ENCODE measurements at places on chromosomes 3 and 15.
A peak's percentile ranks its signal among the peaks of the same experiment; 100 is the strongest.

GRCh38 chr15:65583701-65584100, 27.2 kb downstream of the INTS14 start:
- DNase-seq = peak; percentile 65
- peak overlapping the region; percentile 6 for H3K27ac ChIP-seq
- H3K27me3 ChIP-seq = no peaks in the 10 kb centered on the region
- no peak overlapping the region for H3K4me3 ChIP-seq
- peaks cover 27% of the 10 kb centered on the region for H3K36me3 ChIP-seq

- no peak for DNase-seq
- H3K36me3 ChIP-seq = no peaks in the 10 kb centered on the region
- H3K4me1 ChIP-seq = no peaks in the 10 kb centered on the region
- no peak overlapping the region for H3K4me3 ChIP-seq
- H3K27ac ChIP-seq = no peak overlapping the region
Measured at GRCh38 chr3:180375831-180376230, 226.1 kb upstream of the TTC14 start.

- no peaks in the 10 kb centered on the region for H3K27me3 ChIP-seq
- no peak overlapping the region for H3K27ac ChIP-seq
Measured at GRCh38 chr3:36318621-36319200, 61.6 kb upstream of the STAC start.

- H3K27ac ChIP-seq = no peak overlapping the region
- H3K27me3 ChIP-seq = no peaks in the 10 kb centered on the region
- no peaks in the 10 kb centered on the region for H3K36me3 ChIP-seq
Measured at GRCh38 chr3:50714946-50715345, 40.2 kb downstream of the DOCK3 start.

- DNase-seq = no peak
- H3K36me3 ChIP-seq = peaks cover 84% of the 10 kb centered on the region
- no peak overlapping the region for H3K4me3 ChIP-seq
- H3K27me3 ChIP-seq = no peaks in the 10 kb centered on the region
- H3K4me1 ChIP-seq = peaks cover 22% of the 10 kb centered on the region
Measured at GRCh38 chr3:23964537-23965235, 19.6 kb downstream of the NR1D2 start.
